ENCODE measurements at places on chromosomes 2 and 18.

GRCh38 chr2:117933884-117934354 is 80.0 kb downstream of the CCDC93 start:
- no peak for DNase-seq

- DNase-seq = no peak
Observed at GRCh38 chr2:241068942-241069810, 32.9 kb downstream of the MTERF4 start.

GRCh38 chr2:110680709-110681108 is 2.8 kb upstream of the BUB1 start:
- DNase-seq = no peak

- DNase-seq = no peak
Observed at GRCh38 chr2:186980787-186981550, 132.0 kb upstream of the ZSWIM2 start.

GRCh38 chr2:45218931-45219339 is 209.7 kb upstream of the SIX2 start:
- no peak for DNase-seq

DNA sequence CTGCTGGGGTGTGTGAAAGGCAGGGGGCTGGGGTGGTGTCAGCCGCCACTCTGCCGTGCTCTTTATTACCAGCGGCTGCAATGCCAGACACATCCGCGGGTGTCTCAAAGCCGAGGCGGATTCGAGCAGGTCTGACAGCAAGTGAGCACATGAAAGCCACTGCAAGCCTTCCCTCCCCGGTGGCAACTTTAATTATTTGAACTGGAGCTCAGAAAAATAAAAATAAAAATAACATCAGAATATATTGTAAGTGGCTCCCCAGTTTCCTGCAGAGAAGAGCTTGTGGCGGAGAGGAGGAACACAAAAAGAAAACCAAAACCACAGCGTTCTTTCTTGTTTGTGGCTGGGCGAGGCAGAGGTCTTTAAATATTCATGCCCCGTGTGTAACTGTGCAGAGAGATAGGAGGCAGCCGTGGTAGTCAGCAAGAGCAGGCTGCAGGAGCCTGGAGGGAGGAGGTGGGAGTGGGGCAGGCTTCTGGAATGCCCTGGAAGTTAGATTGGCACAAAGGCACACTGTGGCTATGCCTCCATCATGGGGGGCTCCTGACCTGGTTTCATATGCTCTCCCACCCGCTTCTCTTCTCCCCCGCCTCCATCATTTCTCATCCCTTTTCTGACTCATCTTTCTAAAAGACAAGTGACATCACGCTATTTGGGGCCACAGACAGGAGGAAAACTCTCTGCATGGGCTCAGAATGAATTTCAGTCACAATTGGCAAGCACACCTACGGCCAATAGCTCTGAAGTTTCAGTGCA is 199.8 kb downstream of the CLIP4 start:
- no peak for DNase-seq

GRCh38 chr2:108139521-108139920 is 100.2 kb upstream of the SULT1C3 start:
- DNase-seq = no peak

DNA sequence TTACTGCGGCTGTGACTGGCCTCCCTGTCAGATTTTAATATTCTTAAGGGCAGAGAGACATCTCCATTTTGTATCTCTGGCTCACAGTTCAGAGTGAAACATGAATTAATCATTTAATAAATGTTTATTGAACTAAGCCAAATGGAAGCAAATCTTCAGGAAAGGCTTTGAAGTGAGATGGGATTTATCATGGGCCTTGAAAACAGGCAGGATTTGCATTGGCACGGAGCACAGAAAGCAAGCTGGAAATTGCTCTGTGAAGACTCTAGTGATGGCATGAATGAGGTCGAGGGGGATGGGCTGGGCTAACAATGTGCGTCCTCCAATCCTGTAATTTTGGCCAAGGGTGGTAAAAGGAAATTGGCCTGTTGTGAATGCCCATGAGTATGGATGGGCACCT is 369.8 kb upstream of the SOX11 start:
- no peak for DNase-seq
